Naive thymus-derived CD8-positive, alpha-beta T cell (primary cell): ENCODE measurements at places on chromosomes 12 and 14.

GRCh38 chr14:22509036-22509709 lies 79.9 kb downstream of the DAD1 start:
- peak overlapping the region; percentile 99 for H3K27ac ChIP-seq
- no peaks in the 10 kb centered on the region for H3K27me3 ChIP-seq
- peaks cover 16% of the 10 kb centered on the region for H3K36me3 ChIP-seq

- no peak overlapping the region for H3K4me3 ChIP-seq
Measured at GRCh38 chr14:67567654-67568053, 32.4 kb downstream of the PIGH start.

- H3K36me3 ChIP-seq: no peaks in the 10 kb centered on the region
- no peak for DNase-seq
- H3K27me3 ChIP-seq: peaks cover 16% of the 10 kb centered on the region
- H3K4me1 ChIP-seq: no peaks in the 10 kb centered on the region
- H3K27ac ChIP-seq: no peak overlapping the region
Measured at GRCh38 chr14:50697659-50698290, 29.7 kb upstream of the SAV1 start.

DNA sequence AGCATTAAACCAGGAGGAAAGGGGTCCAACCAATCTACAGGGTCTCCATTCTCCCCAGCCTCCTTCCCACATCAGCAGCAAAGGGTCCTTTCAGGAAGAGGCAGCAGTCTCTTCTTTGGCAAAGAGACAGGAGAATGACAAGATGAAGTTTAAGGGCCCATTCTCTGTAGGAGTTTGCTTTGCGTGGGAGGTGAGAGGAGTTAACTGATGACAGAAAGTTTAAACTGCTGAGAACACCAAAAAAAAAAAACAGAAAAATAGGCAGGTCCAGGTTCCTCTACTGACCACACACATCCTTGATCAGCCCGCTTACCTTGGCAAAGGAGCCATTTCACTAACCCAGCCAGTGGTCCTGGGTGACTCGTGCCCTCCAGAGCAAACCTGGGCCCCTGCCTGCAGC lies 5.7 kb downstream of the SLC6A13 start:
- H3K36me3 ChIP-seq: no peaks in the 10 kb centered on the region
- peaks cover 44% of the 10 kb centered on the region for H3K27me3 ChIP-seq
- DNase-seq: no peak
- no peak overlapping the region for H3K27ac ChIP-seq

DNA sequence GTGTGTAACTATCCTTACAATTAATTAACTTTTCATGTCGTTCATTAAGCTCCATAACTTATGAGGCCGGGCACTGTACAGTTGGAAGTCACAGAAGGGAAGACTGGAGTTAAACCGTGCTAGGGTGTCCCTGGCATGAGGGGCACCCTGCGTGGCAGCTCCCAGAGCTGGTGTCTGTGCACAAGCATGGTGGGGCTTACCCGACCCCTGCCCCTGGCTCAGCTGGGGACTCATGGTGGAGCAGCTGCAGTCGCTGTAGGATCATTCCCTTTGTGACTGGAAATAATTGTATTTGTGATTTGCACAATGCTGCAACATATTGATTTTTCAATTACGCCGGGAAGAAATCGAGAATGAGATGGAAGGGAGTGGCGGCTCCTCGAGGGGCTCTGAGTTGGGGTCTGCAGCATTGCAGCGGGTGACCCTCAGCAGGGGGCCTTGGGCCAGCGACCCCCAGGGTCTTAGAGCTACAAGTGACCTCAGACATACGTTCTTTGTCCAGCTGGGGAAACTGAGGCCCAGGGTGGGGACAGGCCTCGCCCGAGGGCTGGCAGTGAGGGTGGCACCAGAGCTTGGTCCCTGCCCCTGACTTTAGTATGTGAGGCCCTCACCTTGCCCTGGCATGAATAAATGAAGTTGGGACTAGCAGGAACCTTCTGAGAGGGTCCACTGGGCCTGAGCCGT lies 125.4 kb downstream of the KIF26A start:
- H3K36me3 ChIP-seq: peaks cover 8% of the 10 kb centered on the region
- H3K27me3 ChIP-seq: no peaks in the 10 kb centered on the region
- no peak for DNase-seq
- H3K4me1 ChIP-seq: peaks cover 3% of the 10 kb centered on the region
- H3K27ac ChIP-seq: no peak overlapping the region
- no peak overlapping the region for H3K4me3 ChIP-seq

- H3K27ac ChIP-seq: no peak overlapping the region
- peaks cover 20% of the 10 kb centered on the region for H3K4me1 ChIP-seq
- no peak overlapping the region for H3K4me3 ChIP-seq
- H3K36me3 ChIP-seq: no peaks in the 10 kb centered on the region
- peaks cover 5% of the 10 kb centered on the region for H3K27me3 ChIP-seq
- no peak for DNase-seq
Measured at GRCh38 chr12:116677202-116677661, 60.6 kb downstream of the SPRING1 start.

GRCh38 chr12:65951697-65952096 lies 127.4 kb downstream of the HMGA2 start:
- peaks cover 7% of the 10 kb centered on the region for H3K27me3 ChIP-seq
- no peaks in the 10 kb centered on the region for H3K36me3 ChIP-seq
- no peak for DNase-seq
- H3K4me1 ChIP-seq: no peaks in the 10 kb centered on the region
- no peak overlapping the region for H3K27ac ChIP-seq
- no peak overlapping the region for H3K4me3 ChIP-seq

- no peak for DNase-seq
- peaks cover 37% of the 10 kb centered on the region for H3K4me1 ChIP-seq
Measured at GRCh38 chr12:56714431-56714929, 10.6 kb downstream of the NACA start.

DNA sequence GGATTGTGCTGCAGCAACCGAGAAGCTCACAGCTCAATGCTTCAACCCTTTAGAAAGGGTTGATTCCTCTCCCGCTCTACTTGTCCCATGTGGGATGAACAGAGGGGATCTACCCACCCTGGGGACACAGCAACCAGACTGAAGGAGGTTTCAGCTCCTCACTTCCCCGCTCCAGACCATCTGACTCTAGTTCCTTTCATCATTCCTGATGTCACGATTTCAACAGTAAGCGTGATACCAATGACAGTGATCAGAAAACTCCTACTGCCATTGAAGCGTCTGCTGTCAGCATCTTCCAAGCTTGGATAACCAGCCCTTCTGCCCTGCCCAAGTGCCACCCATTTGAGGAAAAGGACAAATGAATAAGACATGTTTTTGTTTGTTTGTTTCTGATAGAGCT lies 14.3 kb downstream of the SERPINA1 start:
- H3K4me3 ChIP-seq: no peak overlapping the region
- H3K27ac ChIP-seq: no peak overlapping the region
- H3K27me3 ChIP-seq: peaks cover 8% of the 10 kb centered on the region
- no peaks in the 10 kb centered on the region for H3K4me1 ChIP-seq

- H3K27ac ChIP-seq: no peak overlapping the region
- no peak for DNase-seq
- H3K36me3 ChIP-seq: peaks cover 21% of the 10 kb centered on the region
- no peaks in the 10 kb centered on the region for H3K27me3 ChIP-seq
- no peak overlapping the region for H3K4me3 ChIP-seq
Measured at GRCh38 chr12:123164710-123165261, 13.9 kb upstream of the PITPNM2 start.

DNA sequence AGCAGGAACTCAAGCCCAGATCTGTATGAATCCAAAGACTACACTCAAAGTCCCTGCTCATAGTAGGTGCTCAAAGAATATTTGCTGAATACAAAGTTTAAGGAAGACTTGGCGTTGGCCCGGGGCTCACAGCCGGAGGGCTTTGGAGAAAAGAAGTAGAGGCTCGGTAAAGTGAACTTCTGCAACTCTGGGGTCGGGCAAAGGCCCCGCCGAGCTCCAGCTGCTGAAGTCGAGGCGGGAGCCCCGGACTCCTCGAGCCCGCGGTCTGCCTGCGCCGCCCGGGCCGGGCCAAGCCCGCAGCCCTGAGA lies 335 bp downstream of the GCN1 start:
- DNase-seq: no peak
- peak overlapping the region; percentile 96 for H3K27ac ChIP-seq
- peaks cover 56% of the 10 kb centered on the region for H3K36me3 ChIP-seq

DNA sequence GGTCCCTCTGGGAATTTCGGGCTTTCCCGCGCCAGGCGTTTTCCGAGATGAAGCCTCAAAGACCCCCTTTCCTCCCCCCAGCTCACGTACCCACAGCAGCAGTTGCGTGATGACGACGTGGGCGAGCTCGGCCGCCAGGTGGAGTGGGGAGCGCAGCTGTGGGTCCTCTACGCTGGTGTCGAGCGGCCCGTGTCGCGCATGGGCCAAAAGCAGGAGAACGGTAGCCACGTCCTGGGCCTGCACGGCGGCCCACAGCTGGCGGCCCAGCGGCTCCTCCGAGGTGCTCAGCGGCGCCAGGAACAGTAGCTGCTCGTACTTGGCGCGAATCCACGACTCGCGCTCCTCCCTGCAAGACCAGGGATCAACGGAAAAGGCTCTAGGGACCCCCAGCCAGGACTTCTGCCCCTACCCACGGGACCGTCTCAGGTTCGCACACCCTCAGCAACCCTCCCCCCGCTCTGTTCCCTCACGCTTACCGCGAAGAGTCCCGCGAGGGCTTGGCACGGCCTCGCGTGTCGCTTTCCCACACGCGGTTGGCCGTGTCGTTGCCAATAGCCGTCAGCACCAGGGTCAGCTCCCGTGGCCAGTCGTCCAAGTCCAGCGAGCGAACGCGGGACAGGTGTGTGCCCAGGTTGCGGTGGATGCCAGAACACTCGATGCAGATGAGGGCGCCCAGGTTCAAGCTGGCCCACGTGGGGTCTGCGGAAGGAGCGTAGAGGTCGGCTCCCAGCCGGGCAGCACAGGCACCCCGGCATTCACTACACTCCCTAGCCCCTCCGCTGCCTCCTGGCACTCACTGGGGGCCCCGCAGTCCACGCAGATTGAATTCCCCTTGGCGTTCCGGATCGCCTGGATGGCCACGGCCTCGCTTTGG lies 11.4 kb downstream of the AGAP2 start:
- DNase-seq: no peak
- H3K4me3 ChIP-seq: no peak overlapping the region
- H3K36me3 ChIP-seq: peaks cover 62% of the 10 kb centered on the region
- H3K4me1 ChIP-seq: peaks cover 34% of the 10 kb centered on the region

DNA sequence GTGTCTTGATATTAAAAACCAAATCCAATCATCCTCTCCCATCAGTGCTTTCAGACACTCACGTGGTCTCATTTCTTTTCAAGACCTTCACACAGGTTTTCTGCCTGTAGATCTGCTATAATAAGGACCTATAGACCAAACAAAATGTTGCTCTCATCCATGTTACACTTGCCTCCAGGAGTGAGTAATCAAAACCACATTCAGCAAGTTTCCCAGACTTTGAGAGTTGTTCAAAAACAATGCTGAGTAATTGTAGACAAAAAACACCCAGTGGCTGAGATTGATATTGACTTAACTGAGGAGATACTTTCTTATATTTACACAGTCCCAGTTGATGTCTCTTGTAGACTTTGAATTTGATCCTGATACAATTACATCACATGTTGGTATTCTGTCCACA lies 383.1 kb downstream of the TMEM132D start:
- DNase-seq: no peak
- no peak overlapping the region for H3K4me3 ChIP-seq
- H3K27me3 ChIP-seq: no peaks in the 10 kb centered on the region
- H3K4me1 ChIP-seq: no peaks in the 10 kb centered on the region
- no peak overlapping the region for H3K27ac ChIP-seq

GRCh38 chr12:117468016-117468415 lies 106.6 kb upstream of the NOS1 start:
- H3K27me3 ChIP-seq: peaks cover 17% of the 10 kb centered on the region
- no peaks in the 10 kb centered on the region for H3K4me1 ChIP-seq
- no peak for DNase-seq
- H3K36me3 ChIP-seq: no peaks in the 10 kb centered on the region
- H3K27ac ChIP-seq: no peak overlapping the region
- no peak overlapping the region for H3K4me3 ChIP-seq

- no peaks in the 10 kb centered on the region for H3K27me3 ChIP-seq
- DNase-seq: no peak
- no peak overlapping the region for H3K27ac ChIP-seq
Measured at GRCh38 chr12:16285586-16285985, 8.1 kb upstream of the SLC15A5 start.

GRCh38 chr12:131948166-131948712 lies 1.5 kb upstream of the EP400 start:
- peak; percentile 10 for DNase-seq
- peak overlapping the region; percentile 95 for H3K27ac ChIP-seq
- peaks cover 45% of the 10 kb centered on the region for H3K4me1 ChIP-seq
- peak overlapping the region; percentile 64 for H3K4me3 ChIP-seq
- peaks cover 12% of the 10 kb centered on the region for H3K36me3 ChIP-seq

GRCh38 chr14:26589925-26590324 lies 7.9 kb downstream of the NOVA1 start:
- no peaks in the 10 kb centered on the region for H3K27me3 ChIP-seq
- H3K4me3 ChIP-seq: no peak overlapping the region
- no peaks in the 10 kb centered on the region for H3K4me1 ChIP-seq
- H3K36me3 ChIP-seq: no peaks in the 10 kb centered on the region

- H3K4me3 ChIP-seq: peak overlapping the region; percentile 44
- no peak overlapping the region for H3K27ac ChIP-seq
- DNase-seq: no peak
- H3K4me1 ChIP-seq: no peaks in the 10 kb centered on the region
- H3K27me3 ChIP-seq: peaks cover 17% of the 10 kb centered on the region
- no peaks in the 10 kb centered on the region for H3K36me3 ChIP-seq
Measured at GRCh38 chr14:59028476-59029202, 159.8 kb upstream of the DAAM1 start.

DNA sequence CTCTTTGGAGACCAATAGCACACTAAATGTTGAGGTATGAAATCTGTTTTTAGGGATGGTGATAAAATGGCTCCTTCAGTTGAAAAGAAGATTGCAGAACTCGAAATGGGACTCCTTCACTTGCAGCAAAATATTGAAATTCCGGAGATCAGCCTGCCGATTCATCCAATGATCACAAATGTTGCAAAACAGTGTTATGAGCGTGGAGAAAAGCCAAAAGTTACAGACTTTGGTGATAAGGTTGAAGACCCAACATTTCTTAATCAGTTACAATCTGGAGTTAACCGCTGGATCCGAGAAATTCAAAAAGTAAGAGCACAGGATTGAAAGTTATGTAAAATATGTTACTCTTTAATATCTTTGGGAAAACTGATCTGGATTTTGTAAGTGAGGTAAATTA lies 15.3 kb downstream of the DYNC1H1 start:
- no peaks in the 10 kb centered on the region for H3K27me3 ChIP-seq
- peaks cover 14% of the 10 kb centered on the region for H3K36me3 ChIP-seq
- no peak overlapping the region for H3K4me3 ChIP-seq
- DNase-seq: no peak
- H3K27ac ChIP-seq: no peak overlapping the region

DNA sequence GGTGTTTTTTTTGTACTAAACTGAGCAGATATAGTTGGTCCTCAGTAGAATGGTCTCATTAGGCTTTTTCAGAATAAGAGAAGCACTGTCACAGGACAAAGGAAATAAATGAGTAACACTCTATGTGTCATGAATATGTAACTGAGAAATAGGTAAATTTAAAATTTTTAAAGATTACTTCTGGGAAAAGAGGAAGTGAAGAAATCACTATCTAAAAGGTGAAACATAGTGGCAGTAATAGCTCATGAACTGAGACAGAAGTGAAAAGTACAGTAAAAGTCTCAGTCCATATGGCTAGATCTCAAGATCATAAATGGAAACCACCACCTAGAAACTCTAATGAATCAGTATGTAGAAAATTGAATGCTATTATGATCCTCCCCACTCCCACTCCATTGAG lies 89.3 kb upstream of the TTC7B start:
- no peaks in the 10 kb centered on the region for H3K27me3 ChIP-seq
- peaks cover 7% of the 10 kb centered on the region for H3K4me1 ChIP-seq
- DNase-seq: no peak
- no peaks in the 10 kb centered on the region for H3K36me3 ChIP-seq
- no peak overlapping the region for H3K4me3 ChIP-seq

- H3K4me1 ChIP-seq: peaks cover 2% of the 10 kb centered on the region
- no peak overlapping the region for H3K27ac ChIP-seq
- DNase-seq: peak; percentile 34
- no peak overlapping the region for H3K4me3 ChIP-seq
Measured at GRCh38 chr14:104876251-104876699, 11.2 kb downstream of the CEP170B start.
